Right forelimb (tissue), 1 donor: ENCODE measurements at places on chromosomes 16 and 17.
A peak's percentile ranks its signal among the peaks of the same experiment; 100 is the strongest.

GRCh38 chr16:17836868-17837602 lies 366.3 kb upstream of the XYLT1 start:
- no peak for DNase-seq

DNA sequence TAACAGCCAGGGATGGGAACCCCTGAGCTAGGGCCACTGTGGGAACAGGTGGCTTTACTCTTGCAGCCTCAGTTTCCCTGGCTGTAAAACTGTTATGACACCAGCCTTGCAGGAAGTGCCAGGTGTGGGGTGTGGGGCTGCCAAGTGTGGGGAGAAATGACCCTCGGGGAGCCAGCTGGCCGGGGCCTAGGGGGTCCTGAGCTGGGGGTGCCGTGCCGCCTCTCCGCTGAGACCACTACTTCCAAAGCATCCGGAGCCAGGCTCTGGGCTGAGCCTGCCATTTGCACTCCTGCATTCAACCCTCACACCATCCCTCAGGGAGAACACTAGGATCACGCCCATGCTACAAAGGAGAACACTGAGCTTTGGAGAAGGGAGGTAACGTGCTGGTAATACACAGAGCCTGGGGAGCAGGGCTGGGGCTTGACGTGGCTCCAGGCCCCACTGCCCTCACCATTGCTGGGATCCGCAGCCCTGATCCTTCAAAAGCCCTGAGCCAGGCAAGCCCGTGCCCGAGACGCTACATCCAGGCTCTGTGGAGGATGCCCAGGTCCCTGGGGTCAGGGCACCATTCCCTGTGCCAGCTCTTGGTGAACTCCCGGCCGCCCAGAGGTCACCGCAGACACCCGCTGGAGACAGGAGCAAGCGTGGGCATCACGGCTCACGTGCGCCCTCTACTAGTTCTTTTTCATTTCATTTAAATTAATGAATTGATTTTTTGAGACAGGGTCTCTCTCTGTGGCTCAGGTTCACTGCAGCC lies 28.8 kb upstream of the GINS2 start:
- peak; percentile 72 for DNase-seq

DNA sequence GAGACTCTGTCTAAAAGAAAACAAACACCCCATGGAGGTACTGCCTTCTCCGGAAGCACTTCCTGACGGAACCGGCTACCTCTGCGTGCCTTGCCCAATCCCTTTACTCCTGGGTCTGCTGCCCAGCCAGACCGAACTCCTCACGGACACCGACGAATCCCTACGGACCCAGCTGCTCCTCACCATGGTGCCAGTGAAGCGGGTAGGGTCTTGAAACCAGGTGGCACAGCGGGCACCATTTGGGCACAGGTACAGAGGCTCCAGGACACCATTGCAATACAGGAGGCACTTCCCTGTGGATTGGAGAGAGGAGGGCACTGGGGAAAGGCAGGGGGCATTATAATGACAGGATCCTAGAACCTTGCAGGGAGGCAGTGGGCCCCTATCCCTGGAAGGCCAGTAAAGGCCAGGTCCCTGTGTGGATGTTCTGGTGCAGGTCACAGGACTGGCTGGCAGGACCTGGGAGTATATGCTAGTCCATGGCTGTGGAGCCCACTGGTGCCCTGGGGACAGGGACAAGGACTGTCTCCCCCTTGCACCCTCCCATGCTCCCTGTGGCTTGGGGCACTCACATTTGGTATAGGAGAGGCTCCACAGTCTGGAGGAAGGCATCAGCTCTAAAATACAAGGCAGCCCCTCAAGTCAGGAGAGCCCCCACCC lies 2.3 kb downstream of the SLC25A39 start:
- DNase-seq: no peak

GRCh38 chr17:74380959-74381808 lies 13.9 kb downstream of the GPR142 start:
- DNase-seq: no peak

GRCh38 chr17:32515677-32516383 lies 29.0 kb downstream of the CDK5R1 start:
- DNase-seq: no peak

DNA sequence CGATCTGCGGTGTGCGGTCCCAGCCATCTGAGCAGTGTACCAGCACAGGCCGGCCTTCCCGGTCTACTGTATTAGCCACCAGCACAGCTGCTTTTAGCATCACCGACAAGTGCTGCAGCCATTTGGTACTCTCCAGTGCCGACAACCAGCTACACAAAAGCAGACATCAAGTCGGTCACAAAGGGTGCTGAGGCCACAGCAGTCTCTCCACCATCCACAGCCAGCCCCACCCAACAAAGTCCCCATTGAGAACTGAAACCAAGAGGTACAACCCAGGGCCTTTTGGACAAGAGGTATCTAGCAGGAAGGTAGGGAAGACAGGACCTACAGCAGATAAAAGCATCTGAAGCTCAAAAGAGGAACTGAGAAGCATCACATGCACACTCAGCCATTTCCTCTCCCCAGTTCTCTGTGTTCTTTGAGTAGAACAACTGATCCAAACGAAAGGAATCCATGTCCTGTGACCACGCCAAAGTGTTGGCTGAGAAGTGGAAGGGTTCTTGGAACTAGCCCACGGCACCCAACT lies 9.5 kb downstream of the MTMR4 start:
- no peak for DNase-seq

DNA sequence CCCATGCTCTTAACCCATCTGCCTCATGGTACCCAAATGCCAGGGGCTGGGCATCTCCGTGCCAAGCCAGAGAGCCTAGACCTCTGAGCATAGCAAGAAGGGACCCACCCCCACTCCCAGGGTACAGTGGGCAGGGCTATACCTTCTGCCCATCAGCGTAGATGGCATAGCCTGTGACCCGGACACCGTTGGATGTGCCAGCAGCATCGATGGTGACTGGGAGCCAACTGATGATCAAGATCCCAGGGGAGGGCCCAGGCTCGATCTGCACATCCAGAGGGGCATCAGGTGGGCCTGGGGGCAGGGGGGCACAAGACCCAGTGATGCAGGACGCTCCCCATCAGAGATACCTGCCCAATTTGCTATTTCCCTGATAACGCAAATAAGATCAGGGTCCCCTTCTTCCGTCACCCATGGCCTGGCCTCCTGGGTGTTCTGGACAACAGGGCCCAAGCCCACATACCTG lies 17.1 kb downstream of the TSPOAP1 start:
- DNase-seq: peak; percentile 37

DNA sequence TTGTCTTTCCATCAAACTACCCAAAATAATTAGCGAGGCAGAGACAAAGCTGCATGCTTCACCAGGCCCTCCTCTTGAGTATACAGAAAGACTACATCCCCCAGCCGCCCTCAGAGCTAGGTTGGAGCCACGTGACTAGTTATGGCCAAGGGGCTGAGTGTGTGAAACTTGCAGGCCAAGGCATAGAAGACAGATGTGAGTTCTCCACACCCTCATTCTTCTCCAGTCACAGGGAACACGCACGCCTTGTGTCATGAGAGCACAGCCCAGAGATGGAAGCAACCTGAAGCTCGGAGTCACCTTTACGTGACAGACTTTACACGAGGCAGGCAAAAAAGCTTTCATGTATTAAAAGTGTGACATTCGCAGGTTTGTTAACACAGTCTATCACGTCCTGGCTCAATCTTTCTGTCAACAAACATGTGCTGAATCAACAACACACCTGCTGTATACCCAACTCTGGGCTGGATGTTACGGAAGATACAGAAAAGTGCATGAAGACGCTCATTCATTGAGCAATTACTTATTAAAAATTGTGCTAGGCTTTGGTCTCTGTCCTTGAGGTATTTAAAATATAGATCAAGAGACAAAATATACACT lies 38.3 kb downstream of the STX8 start:
- no peak for DNase-seq

DNA sequence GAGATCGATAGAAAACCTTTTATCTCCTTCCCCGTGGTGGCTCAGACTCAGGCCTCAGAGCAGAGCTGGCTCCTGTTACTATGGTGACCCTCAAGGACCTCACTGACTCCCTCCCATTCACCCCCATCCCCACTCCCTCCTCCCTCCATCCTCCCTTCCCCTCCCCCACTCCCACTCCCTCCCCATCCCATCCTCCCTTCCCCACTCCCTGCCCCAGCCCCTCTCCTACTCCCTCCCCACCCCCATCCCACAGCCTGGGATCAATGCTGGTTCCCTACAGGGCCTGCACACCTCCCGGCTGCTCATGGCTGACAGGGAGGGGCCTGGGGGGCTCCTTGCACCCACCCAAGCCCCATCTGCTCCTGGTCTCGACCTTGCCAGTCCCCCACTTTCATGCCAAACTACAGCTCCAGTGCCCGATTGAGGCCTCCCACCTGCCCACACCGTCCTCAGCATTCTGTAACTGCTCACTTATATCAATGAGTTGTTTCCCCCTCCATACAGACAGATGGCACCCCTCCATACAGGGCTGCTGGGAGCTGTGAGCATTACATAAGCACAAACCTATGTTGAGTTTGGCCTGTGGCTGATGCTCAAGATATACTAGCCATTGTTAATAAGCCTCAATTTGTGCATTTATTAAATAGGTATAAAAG lies 11.6 kb upstream of the RAI1 start:
- DNase-seq: no peak

- DNase-seq: no peak
Observed at GRCh38 chr17:28328325-28328724, 6.9 kb downstream of the IFT20 start.

DNA sequence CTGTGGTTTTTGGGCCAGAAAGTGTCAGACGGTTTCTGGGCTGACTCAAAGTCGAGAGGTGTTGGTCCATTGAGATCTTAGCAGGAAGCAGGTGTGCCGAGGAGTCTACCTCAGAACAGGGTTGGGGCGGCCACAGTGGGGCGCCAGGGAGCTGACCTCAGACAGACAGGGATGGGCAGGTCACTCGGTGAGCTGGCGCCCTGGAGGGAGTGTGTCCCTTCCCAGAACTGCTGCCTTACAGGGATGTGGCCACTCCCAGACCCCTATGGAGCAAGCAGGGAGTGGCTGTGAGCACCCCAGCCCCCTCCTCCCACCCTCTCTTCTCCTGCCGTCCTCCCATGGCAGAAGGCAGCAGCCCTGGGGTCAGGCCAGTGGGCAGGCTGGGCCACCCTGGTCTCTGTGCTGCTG lies 14.0 kb upstream of the DPEP1 start:
- no peak for DNase-seq

DNA sequence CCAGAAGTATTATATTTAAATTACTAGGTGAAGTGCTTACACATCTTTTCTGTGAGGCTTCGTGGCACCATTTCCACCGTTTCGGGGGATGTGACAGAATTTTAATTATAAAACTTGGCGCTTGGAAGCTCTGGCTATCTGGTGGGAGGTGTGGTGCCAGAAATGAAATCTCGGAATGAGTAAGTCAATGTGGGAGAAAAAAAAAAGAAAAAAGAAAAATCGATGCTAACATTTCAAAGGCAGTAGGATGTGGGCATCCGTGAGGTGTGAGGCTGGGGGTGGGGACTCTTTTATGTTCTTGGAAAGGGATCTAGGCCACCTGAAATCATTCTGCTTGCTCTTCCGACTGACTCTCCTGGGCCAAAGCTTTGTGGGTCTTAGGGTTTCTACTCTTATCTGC lies 21.9 kb downstream of the CPPED1 start:
- no peak for DNase-seq

- no peak for DNase-seq
Observed at GRCh38 chr16:5895137-5895536, 797.5 kb upstream of the EEF2KMT start.

GRCh38 chr17:50828508-50829170 lies 6.7 kb upstream of the WFIKKN2 start:
- no peak for DNase-seq

DNA sequence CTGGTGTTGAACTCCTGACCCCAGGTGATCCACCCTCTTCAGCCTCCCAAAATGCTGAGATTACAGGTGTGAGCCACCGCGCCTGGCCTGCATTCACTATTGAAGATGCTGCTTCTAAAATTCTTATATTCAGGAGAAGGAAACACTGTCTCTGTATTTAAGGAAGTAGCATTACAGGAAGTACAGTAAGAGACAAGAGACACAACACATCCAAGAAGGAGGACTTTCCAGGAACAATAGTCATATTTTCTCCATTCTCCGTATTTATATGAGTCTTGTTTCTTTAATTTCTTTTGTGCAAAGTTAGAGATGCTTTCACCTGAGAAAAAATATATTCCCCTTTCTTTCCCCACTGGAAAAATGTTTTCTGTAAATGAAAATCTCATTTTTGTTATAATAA lies 18.3 kb upstream of the ABCA3 start:
- no peak for DNase-seq

- no peak for DNase-seq
Observed at GRCh38 chr16:66097751-66098150, 268.7 kb upstream of the CDH5 start.

DNA sequence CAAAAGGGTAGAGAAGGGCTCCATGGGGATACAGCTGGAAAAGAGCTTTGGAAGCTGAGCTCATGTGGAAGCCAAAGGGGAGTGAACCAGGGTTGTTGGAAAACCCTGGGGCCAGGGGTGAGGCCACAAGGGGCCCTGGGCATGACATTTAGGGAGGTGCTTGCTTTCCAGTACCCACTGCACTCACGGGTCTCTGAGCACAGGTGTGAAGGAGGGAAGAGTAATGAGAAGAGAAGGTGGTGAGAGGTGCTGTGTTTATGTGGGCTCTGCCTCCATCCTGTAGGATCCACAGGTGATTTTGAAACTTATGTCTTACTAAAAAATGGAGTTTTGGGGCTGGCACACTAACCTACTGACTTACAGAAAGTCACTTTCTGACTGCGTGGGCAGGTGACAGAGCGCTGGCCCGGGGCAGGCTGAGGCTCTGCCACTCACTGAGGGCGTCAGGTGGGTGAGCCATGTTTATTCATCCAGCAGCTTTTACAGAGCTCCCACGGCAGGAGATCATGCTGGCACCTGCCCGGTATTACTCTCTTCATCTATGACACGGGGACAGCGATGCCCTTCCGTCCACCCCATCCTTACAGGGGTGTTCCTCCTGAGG lies 18.9 kb downstream of the KSR1 start:
- DNase-seq: no peak

- DNase-seq: no peak
Observed at GRCh38 chr17:45289301-45290268, 27.2 kb downstream of the MAP3K14 start.
